ENCODE measurements at places on chromosomes 5 and 9.

- no peak for DNase-seq
Measured at GRCh38 chr5:107576155-107576554, 94.6 kb downstream of the EFNA5 start.

- no peak for DNase-seq
Measured at GRCh38 chr9:80144406-80144805, 572.6 kb downstream of the TLE4 start.

DNA sequence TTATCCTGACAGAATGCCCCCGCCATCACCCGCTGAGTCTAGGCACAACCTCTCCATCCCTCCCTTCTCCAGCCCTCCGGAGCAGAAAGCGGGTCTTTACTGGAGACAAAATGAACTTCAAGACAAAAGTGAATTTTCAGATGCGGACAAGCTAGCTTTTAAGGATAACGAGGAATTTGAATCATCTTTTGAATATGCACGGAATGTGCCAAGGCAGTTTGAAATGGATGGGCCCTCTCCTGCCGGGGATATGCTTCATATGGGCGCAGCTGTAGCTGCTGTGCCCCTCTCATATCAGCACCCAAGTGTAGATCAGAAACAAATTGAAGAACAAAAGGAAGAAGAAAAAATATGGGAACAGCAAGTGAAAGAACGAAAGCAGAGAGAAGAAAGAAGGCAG is 37.5 kb downstream of the CPLANE1 start:
- no peak for DNase-seq

GRCh38 chr5:15807871-15808270 is 307.9 kb downstream of the FBXL7 start:
- no peak for DNase-seq

GRCh38 chr9:84054341-84055010 is 73.9 kb downstream of the RMI1 start:
- DNase-seq, result no peak

- DNase-seq, result no peak
Measured at GRCh38 chr5:160486573-160486972, 64.9 kb downstream of the PTTG1 start.

DNA sequence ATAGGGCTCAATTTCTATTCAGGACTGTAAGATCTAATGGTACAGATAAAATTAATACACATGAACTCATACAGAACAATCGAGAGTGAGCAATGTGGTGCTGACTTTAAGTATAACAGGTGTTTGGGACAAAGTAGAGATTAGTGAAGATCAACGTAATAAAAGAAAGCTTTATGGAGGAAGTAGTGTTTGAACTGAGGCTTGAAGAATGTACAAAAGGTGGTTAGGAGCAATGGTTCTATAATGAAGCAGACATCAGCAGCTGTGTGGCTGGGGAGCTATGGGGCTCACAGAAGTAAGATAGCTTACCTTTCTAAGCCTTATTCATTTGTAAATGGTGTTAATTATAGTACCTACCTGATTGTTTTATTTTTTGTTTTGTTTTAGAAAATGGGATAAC is 275.4 kb upstream of the RGMB start:
- no peak for DNase-seq

DNA sequence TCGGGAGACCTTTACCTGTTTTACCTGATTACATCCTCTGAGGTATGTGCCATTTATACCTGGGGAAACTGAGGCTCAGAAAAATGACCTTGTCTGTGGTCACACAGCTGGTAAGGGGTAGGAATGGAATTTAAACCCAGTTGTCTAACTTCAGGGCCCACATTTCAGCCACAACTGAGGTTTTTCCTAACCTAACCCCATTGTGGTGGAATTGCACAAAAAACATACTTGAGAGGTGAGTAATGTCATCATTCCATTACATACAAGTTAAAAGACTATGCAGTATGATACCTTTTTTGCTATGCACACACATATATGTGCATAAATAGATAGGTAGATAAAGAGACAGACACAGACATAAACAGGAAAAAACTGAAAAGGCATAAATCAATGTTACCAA is 14.1 kb downstream of the FGF1 start:
- DNase-seq, result no peak

DNA sequence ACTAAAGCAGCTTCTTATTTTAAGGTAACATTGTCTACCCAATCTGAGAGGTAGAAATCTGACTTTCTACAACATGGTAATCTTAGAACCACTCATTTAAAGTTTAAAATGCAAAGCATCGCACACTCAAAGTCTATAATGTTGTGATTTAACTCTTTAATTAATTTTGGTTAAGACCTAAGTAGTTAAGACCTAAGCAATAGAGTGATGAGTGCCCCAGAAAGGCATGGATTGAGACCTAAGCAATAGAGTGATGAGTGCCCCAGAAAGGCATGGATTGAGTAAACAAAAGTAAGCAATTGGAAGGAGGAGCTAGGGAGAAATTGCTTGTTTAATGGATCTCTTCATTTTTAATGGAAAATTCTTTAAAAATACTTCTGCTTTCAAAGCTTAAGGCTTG is 86.8 kb downstream of the NLN start:
- DNase-seq, result no peak

GRCh38 chr5:141973871-141974595 is 5.1 kb downstream of the RNF14 start:
- no peak for DNase-seq

DNA sequence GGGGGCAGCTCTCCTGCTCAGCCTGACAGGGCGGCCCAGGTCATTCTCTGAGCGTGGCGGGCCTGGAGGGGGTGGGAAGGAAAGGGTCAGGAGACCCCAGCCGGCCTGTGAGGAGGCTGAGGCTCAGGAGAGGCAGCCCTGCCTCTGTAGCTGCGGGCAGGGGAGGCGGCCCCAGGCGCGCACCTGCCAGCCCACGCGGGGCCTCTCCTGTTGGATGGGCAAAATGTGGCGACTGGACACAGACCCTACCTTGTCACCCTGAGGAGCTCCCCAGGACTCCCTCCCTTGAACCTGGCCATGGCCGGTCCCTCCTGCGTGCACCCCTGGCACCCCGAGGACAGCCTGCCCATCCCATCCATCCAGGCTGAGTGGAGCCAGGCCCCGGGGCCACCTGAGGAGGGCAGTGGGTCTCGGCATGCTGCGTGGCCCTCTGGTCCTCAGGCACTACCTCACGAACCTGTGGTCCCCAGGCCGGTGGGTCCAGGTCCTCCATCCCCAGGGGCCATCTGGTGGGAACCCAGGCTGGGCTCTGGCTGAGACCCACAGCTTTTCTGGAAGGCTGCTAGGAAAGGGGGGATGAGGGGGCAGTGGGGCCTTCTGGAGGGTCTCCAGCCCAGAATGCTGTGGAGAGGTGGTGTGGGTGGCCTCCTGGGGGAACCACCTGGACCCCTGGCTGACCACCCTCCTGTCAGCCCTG is 15.1 kb upstream of the NRARP start:
- DNase-seq, result no peak

DNA sequence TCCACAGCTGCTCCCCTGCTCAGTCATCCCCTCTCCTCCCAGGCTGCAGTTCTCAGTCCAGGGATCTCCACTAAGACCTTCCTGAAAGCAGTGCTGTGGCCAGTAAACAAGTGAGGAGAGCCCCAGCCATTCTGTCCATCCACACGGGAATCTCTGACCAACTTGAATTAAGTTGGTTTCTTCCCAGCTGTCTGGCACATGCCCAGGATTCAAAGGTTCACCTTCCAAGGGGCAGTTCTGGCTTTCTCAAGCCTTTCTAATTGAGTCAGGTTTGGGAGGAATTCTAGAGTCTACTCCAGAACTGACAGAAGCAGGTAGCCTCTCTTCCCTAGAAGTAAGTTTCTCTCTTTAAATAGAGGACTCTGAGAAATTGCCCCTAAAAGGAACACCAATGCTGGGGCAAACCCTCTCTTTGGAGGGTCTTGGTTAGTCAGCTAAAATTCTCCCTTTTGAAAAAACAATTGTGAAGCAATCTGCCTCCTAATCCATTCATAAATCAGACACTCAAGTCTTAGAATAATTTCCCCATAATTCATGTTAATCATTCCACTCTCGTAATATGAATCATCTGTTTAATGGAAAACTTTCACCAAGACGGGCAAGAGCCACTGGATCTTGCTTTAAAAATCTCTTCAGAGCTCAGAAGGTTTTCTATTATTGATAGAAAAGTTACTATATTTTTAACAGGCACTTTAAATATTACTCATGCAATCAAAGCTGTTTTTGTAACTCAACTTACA is 133.8 kb downstream of the SPOCK1 start:
- no peak for DNase-seq

GRCh38 chr5:95927927-95928723 is 33.5 kb downstream of the ELL2 start:
- no peak for DNase-seq

GRCh38 chr5:35046774-35047173 is 975 bp downstream of the AGXT2 start:
- no peak for DNase-seq

DNA sequence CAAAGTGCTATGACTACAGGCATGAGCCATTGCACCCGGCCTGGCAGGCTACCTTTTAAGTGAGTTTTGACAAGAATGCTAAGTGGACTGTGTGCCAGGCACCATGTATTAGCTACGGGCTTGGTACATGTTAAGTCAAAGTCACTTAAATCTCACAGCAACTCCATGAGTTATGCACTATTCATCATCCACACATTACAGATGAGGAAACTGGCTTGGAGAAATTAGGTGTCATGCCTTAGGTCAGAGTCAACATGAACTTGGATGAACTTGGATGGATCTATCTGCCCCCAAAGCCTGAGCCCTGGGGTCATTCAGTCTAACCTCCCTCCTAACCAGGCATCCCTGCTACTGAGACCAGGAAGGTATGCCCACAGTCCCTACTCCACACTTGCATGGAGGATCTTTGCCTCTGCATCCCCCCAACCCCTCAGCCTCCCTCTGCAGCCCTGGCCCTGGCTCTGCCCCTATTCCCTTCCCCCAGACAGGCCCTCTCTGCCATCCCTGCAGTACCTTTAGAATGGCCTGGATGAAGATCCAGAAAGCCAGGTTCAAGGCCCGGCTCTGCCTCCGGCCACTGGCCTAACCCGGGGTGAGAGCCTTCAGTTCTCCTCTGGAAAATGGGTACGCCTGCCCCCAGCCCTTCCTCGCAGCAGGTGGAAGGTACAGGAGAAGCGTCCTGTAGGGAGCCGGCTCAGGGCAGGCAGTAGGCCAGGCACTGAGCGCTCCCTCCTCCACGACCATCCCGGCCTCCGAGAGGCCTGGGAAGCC is 685 bp upstream of the ADGRD2 start:
- DNase-seq, result no peak

DNA sequence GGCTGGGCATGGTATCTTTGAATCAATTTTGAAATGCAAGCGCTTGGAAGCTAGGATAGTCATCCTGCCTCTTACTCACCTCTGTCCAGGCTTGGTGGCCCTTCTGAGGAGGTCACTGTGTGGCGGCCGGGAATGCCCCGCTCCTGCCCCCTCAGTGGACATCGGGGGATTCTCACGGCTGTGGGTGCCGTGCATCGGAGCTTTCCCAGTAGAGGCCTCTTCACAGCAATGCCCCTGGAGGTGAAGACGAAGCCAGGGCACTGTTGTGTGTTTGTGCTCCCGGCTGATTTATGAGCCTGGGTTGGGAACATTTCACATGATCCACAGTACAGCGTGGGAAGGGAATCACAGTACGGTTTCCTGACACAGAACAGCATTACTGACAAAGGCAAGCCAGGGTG is 147.5 kb downstream of the NXNL2 start:
- DNase-seq, result no peak

- no peak for DNase-seq
Measured at GRCh38 chr5:90941002-90941720, 382.6 kb downstream of the ADGRV1 start.

DNA sequence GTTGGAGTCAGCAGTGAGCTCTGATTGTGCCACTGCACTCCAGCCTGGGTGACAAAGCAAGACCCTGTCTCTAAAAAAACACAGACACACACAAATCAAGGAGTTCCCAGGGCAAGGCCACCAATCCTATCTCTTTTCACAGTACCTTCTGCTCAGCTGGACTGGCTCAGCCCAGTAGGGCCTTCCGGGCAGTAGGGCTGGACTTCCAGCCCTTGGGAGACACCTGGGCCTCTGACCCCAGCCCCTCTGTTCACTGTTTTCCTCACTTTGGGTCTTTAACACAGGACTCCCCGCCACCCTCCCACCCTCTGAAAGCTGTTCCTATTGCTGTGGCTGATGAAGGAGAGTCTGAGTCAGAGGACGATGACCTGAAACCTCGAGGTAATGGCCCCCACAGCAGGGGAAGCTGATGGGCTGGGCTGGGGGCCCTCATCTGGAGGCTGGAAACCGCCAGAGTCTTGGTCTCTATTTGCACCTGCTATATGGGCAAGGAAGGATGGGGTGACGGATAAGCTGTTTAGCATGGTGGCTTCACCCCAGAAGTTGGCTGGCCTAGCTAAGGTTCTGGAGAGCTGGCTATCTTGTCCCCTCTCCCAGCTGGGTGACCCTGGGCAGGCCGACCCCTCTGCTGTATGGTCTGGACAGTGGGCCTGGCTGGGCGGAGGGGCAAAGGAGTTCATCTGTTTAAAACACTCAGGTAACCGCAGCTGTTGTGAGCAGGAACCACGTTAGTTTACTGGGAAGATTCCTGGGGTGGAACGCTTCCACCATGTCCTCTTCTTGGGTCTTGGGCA is 25.6 kb downstream of the USP20 start:
- no peak for DNase-seq
